ENCODE measurements at places on chromosomes 2 and 18. TPM values are rescaled to one million over a fixed set of nuclear protein-coding genes. Genes with fewer than 3 reads are reported as not detected.

Gene POMC
- total RNA-seq: 0.53 TPM

Gene PLCD4
- 1.6 TPM for total RNA-seq

Gene PJVK
- 1.8 TPM for total RNA-seq

Gene VAMP8
- total RNA-seq: 185 TPM

Gene HYCC2
- total RNA-seq: 52.6 TPM

Gene MRO
- 0.21 TPM for total RNA-seq

Gene RAD51AP2
- 0.12 TPM for total RNA-seq

Gene CRYGC
- total RNA-seq: not detected

- H3K4me1 ChIP-seq: no peaks in the 10 kb centered on the region
- H3K36me3 ChIP-seq: no peaks in the 10 kb centered on the region
- no peak overlapping the region for H3K27ac ChIP-seq
- H3K4me3 ChIP-seq: no peak overlapping the region
- DNase-seq: no peak
- peaks cover 3% of the 10 kb centered on the region for H3K27me3 ChIP-seq
Observed at GRCh38 chr2:232411901-232412629, 5.4 kb downstream of the ALPG start.

DNA sequence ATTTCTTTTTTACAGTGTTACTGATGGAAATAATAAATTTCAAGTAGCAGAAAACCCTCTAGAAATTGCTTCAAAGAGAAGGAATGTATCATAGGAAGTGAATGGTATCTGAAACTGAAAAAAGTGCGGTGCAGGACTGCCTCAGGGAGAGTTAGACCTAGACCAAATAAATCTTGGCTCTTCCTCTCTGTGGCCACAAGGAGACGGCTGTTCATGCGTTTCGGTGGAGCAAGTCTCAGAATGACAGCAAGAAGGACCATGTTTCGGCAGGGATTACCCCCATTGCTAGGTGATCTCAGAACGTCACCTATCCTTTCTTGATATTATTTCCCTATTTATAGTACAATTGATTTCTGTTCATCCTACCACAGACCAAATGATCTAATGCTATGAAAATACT is 522.3 kb downstream of the SOX11 start:
- H3K36me3 ChIP-seq: no peaks in the 10 kb centered on the region
- H3K4me3 ChIP-seq: no peak overlapping the region
- no peak overlapping the region for H3K27ac ChIP-seq

- H3K36me3 ChIP-seq: no peaks in the 10 kb centered on the region
- H3K4me1 ChIP-seq: no peaks in the 10 kb centered on the region
- no peaks in the 10 kb centered on the region for H3K27me3 ChIP-seq
- DNase-seq: no peak
- H3K4me3 ChIP-seq: no peak overlapping the region
- no peak overlapping the region for H3K27ac ChIP-seq
Observed at GRCh38 chr2:152693033-152693432, 24.2 kb downstream of the PRPF40A start.

DNA sequence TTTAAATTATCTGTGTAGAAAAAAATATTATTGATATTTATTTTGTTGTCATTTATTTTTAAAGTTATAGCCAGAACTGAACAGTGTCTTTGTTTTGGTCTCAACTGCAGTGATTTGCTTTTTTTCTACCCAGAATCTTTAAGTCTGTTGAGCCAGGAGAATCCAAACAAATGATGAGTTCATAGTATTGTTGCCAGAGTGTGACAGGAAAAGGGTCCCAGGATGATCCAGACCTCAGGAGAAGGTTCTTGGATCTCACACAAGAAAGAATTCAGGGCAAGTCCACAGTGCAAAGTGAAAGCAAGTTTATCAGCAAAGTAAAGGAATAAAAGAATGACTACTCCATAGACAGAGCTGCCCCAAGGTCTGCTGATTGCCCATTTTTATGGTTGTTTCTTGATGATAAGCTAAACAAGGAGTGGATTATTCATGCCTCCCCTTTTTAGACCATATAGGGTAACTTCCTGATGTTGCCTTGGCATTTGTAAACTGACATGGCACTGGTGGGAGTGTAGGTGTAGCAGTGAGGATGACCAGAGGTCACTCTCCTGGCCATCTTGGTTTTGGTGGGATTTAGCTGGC is 127.1 kb downstream of the AGPS start:
- no peaks in the 10 kb centered on the region for H3K36me3 ChIP-seq
- no peak overlapping the region for H3K4me3 ChIP-seq
- peak overlapping the region; percentile 45 for H3K27ac ChIP-seq
- H3K4me1 ChIP-seq: no peaks in the 10 kb centered on the region

GRCh38 chr2:83633423-83633822 is 825.7 kb downstream of the SUCLG1 start:
- H3K4me3 ChIP-seq: no peak overlapping the region
- H3K36me3 ChIP-seq: no peaks in the 10 kb centered on the region
- no peak for DNase-seq
- H3K27me3 ChIP-seq: no peaks in the 10 kb centered on the region
- no peak overlapping the region for H3K27ac ChIP-seq

DNA sequence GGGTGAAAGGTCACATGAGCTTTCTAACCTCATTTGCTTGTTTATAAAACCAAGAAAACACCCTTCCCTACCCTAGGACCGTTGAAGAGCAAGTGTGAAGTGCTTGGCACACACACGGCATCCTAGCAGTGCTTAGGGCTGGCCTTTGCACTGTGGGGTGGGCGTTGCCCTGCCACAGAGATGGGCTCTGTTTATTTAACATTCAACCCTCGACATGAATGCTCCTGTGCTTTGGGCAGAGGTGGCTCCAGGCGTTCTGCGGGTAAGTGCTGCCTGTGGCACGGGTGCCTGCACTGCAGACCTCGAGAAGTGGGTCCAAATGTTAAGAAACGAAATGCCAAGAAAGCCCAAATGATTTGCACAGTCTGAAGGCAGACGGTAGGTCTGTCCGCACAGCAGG is 170.1 kb downstream of the FHOD3 start:
- no peaks in the 10 kb centered on the region for H3K27me3 ChIP-seq
- H3K4me3 ChIP-seq: no peak overlapping the region
- no peaks in the 10 kb centered on the region for H3K4me1 ChIP-seq
- no peak overlapping the region for H3K27ac ChIP-seq
- no peak for DNase-seq

GRCh38 chr2:222318712-222319585 is 20.2 kb upstream of the PAX3 start:
- H3K4me3 ChIP-seq: peak overlapping the region; percentile 35
- no peak overlapping the region for H3K27ac ChIP-seq
- peaks cover 21% of the 10 kb centered on the region for H3K27me3 ChIP-seq
- no peaks in the 10 kb centered on the region for H3K36me3 ChIP-seq

DNA sequence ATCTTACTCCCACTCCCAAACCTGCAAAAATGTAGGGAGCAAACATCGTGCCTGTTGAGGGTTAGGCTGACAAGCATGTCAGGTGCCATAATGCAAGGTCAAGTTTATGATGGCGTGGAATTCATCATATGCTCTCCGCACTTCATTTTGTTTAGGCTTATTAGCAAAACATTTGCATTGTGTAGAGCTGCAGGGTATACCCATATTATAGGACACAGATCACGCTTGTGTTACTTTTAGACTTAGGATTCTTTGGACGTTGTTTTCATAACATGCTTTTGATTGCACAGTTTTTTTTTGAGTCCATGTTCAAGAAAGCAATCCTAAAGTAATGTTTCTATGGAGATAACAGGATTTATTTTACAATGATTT is 22.9 kb downstream of the MBP start:
- DNase-seq: no peak
- peaks cover 5% of the 10 kb centered on the region for H3K4me1 ChIP-seq
- H3K27ac ChIP-seq: no peak overlapping the region
- no peaks in the 10 kb centered on the region for H3K27me3 ChIP-seq
- no peaks in the 10 kb centered on the region for H3K36me3 ChIP-seq

- no peak for DNase-seq
- no peaks in the 10 kb centered on the region for H3K36me3 ChIP-seq
- no peaks in the 10 kb centered on the region for H3K4me1 ChIP-seq
- no peak overlapping the region for H3K4me3 ChIP-seq
- no peak overlapping the region for H3K27ac ChIP-seq
Observed at GRCh38 chr2:57190007-57190406, 856.6 kb upstream of the VRK2 start.

GRCh38 chr2:43542285-43542933 is 53.4 kb downstream of the THADA start:
- no peaks in the 10 kb centered on the region for H3K4me1 ChIP-seq
- H3K27me3 ChIP-seq: no peaks in the 10 kb centered on the region
- DNase-seq: no peak

DNA sequence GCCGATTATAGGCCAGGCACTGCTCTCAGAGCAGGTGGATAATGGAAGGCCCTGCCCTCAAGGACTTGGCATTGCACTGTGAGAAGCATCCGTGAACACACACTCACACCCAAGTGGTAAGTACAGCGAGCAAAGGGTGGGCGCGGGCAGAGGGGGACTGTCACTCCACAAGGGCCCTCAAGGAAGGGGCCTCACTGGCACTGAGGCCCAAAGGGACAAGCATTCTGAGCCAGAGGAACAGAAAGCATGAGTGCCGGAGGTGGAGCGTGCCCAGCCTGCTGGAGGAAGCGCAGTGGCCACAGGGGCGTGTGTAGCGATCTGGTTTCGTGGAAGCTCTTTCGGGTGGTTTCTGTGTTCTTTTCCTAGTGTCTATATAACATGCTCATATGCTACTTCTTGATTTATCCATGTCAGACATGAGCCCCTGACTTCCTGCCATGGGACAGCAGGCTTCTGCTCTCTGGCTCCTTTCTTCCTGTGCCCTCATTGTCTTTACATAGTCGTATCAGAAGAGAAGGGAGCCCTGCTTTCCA is 132.7 kb upstream of the ASB18 start:
- no peak overlapping the region for H3K4me3 ChIP-seq
- H3K36me3 ChIP-seq: no peaks in the 10 kb centered on the region
- no peak for DNase-seq
- H3K4me1 ChIP-seq: no peaks in the 10 kb centered on the region
- H3K27me3 ChIP-seq: no peaks in the 10 kb centered on the region

GRCh38 chr2:172000696-172001361 is 1.1 kb downstream of the METAP1D start:
- no peak overlapping the region for H3K27ac ChIP-seq
- H3K4me1 ChIP-seq: peaks cover 3% of the 10 kb centered on the region
- no peak for DNase-seq
- no peaks in the 10 kb centered on the region for H3K27me3 ChIP-seq

DNA sequence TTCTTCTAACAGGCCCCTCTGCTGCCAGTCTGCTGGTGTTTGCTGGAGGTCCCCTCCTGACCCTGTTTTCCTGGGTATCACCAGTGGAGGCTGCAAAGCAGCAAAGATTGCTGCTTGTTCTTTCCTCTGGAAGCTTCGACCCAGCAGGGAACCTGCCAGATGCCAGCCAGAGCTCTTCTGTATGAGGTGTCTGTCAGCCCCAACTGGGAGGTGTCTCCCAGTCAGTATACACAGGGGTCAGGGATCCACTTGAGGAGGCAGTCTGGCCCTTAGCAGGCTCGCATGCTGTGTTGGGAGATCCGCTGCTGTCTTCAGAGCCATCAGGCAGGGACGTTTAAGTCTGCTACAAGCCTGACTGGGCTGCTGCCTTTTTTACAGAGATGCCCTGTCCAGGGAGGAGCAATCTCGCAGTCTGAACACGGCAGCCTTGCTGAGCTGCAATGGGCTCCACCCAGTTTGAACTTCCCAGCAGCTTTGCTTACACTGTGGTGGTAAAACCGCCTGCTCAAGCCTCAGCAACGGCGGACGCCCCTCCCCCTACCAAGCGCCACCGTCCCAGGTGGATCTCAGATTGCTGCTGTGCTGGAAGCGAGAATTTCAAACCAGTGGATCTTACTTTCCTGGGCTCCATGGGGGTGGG is 29.9 kb downstream of the CHCHD5 start:
- peak; percentile 67 for DNase-seq
- H3K27me3 ChIP-seq: no peaks in the 10 kb centered on the region
- H3K27ac ChIP-seq: no peak overlapping the region
- no peaks in the 10 kb centered on the region for H3K36me3 ChIP-seq
- no peak overlapping the region for H3K4me3 ChIP-seq
- H3K4me1 ChIP-seq: no peaks in the 10 kb centered on the region

DNA sequence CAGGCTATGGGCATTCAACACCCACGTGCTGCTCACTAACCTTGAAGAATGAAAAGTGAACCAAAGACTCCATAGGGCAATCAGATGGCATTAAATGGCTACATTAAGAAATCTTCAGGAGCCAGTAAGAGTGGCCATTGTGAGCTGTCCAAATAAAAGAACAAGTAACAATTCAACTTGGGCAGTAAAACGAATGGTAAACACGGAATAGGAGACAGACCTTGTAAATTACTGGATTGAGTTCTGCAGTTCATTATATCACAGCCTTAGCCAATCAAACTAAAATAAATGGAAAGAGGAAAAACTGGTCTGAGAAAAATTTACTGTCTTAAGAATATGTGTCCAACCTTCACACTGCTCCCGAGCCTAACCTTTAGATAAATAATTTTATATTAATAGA is 306.5 kb upstream of the ZNF521 start:
- no peak for DNase-seq
- no peaks in the 10 kb centered on the region for H3K4me1 ChIP-seq
- H3K36me3 ChIP-seq: no peaks in the 10 kb centered on the region

GRCh38 chr2:84493514-84493913 is 22.8 kb upstream of the DNAH6 start:
- H3K36me3 ChIP-seq: no peaks in the 10 kb centered on the region
- DNase-seq: no peak
- no peak overlapping the region for H3K27ac ChIP-seq
- no peak overlapping the region for H3K4me3 ChIP-seq
- no peaks in the 10 kb centered on the region for H3K27me3 ChIP-seq

- DNase-seq: no peak
- H3K36me3 ChIP-seq: no peaks in the 10 kb centered on the region
- no peak overlapping the region for H3K4me3 ChIP-seq
- no peak overlapping the region for H3K27ac ChIP-seq
Observed at GRCh38 chr2:17445744-17446143, 72.5 kb downstream of the RAD51AP2 start.

DNA sequence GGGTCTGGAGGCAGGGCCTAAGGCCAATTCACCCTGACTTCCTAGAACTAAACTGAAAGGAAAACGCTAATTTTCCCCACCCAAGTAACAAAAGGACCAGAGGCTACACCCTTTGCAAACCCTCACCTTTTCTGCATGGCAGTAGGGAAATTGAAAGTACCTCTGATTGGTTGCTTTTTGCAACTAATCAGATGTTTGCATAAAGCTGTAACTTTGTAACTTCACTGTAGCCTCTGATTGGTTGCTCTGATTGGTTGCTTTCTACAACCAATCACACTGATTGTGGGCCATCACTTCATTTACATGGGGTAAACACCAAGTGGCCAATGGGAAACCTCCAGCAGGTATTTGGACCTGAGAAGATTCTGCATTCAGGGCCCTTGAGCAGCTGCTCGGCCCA is 20.8 kb downstream of the EIPR1 start:
- no peak overlapping the region for H3K4me3 ChIP-seq
- no peaks in the 10 kb centered on the region for H3K27me3 ChIP-seq
- H3K4me1 ChIP-seq: no peaks in the 10 kb centered on the region
- no peak overlapping the region for H3K27ac ChIP-seq
- DNase-seq: no peak

GRCh38 chr2:108982259-108982679 is 6.8 kb downstream of the EDAR start:
- H3K4me3 ChIP-seq: no peak overlapping the region
- H3K4me1 ChIP-seq: peaks cover 3% of the 10 kb centered on the region
- no peak for DNase-seq
- no peaks in the 10 kb centered on the region for H3K27me3 ChIP-seq
- peak overlapping the region; percentile 13 for H3K27ac ChIP-seq

Data from colonic mucosa (tissue), 4 donors.